SK-N-SH (cell line): ENCODE measurements at places on chromosomes 6 and 20.

DNA sequence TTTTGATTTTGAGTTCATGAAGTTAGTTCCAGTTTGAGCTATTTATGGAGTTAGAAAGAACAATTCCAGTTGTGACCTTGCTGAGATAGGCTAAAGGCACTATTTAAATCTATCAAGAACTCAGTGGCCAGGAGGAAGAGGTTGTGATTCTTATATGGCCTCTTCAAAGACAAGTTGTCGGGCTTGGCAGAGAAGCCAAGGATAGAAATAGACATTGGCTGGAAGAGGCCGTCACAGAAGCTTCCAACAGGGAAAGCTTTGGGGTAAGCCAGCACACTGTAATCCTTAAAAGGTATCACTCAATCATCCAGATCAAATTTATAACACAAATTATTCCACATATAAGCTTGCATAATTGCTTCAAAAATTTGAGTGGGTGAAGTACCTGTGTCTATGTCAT is 286.1 kb downstream of the SYNE1 start:
- DNase-seq, result no peak

GRCh38 chr6:166527849-166528248 is 58.6 kb downstream of the RAMACL start:
- no peak for DNase-seq

DNA sequence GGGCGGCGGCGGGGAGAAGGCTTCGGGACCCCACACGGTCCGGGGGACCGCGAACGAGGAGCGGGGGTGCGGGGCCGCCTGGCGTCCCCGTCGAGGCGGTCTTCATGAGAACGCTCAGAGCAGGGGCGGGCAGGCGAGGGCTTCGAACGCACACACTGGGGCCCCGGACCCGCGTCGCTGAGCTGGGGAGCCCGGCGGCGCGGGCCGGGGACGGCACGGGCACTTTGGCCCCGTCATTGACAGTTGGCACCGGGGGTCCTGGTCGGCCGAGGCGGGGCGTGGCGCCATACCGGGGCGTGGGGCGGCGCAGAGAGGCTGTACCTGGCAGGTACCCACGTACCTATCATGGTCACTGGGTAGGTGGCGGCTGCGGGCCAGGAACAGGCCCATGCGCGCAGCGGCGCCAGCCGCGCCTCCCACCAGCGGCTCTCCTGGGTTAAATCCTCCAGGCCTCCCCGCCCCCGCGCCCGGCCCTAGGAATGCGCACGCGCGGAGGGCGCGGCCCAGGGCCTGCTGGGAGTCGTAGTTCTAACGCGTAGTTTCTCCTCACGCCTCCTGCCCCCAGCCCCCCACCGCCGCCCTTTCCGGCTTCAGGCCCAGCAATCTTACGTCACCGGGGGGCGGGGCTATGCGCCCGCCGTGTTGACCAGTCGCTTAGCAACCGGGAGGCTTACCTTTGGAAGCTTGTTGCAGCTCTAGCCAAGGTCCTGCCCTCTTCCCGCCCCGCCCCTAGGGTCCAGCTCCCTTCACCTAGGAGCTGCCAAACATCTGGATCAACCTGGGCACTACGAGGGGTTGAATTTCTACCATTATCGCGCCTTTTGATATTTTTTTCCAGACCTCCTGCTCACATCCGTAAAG is at the start of the genes PACRG and PRKN:
Gene PACRG, plus strand, starts transcription at position 653 of the 861 bp plus-strand sequence.
Gene PRKN, minus strand, starts transcription at position 445 of the 861 bp plus-strand sequence.
- peak; percentile 99 for DNase-seq

- DNase-seq, result peak; percentile 24
These were observed 696.5 kb upstream of the CITED2 start for GRCh38 chr6:140070846-140071473.

DNA sequence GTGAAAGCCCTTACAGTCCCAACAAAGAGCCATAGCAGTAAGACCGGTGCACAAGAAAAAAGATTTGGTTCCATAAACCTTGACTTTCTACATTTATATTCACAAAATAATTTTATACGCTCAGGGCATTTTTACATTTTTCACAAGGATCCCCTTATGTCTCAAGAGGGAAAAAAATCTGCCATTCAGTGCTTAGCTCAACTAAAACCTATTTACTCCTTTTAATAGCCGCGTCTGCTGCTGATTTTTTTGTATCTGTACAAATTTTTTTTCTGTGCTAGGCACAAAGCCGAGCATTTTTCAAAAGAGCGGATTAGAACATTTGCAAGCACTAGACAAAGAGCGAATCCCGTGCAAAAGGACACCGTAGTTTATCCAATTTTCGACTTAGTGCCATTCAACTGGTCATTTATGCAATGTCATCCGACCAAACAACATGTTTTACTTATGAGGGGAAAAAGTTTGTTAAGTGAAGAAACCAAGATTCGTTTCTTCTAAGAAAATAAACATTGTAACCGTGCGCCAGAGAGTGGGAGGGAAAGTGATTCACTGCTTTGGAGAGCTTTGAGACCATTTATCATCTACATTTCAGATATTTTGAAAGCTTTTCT is 3.7 kb downstream of the TFAP2D start:
- no peak for DNase-seq

- DNase-seq, result no peak
These were observed 6.7 kb downstream of the RAD21L1 start for GRCh38 chr20:1232286-1233111.

GRCh38 chr20:19251958-19252357 is 39.5 kb downstream of the SLC24A3 start:
- DNase-seq, result no peak

- DNase-seq, result no peak
These were observed 1.1 kb upstream of the CD109 start for GRCh38 chr6:73694711-73695411.
